ENCODE measurements at places on chromosomes 6 and 20.

DNA sequence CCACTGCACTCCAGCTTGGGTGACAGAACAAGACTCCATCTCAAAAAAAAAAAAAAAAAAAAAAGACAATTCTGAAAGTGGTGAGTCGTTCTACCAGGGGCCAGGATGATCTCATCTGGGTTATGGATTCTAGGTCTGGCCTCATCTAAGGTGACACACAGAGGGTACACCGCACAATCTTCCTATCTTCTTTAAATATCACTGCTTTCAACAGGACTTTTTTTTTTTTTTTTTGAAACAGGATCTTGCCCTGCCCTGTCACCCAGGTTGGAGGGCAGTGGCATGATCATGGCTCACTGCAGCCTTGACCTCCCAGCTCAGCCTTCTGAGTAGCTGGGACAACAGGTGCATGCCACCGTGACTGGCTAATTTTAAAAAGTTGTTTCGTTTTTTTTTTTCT lies 67.7 kb downstream of the SLC16A10 start:
- no peak for DNase-seq

DNA sequence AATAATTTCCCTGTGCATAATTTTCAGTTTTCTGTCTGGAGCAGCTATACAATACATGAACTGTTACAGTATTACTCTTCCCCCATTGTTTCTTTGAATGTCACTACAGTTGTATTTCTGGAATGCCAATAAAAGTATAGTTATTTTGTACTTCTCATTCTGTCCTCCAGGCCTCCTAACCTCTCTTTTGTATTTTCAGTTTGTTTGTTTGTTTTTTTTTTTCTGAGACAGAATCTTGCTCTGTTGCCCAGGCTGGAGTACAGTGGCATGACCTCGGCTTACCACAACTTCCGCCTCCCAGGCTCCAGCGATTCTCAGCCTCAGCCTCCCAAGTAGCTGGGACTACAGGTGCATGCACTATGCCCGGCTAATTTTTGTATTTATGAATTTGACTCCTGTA lies 16.8 kb upstream of the ARID1B start:
- no peak for DNase-seq

- DNase-seq, result no peak
Observed at GRCh38 chr6:98944598-98945081, 3.1 kb downstream of the FBXL4 start.

DNA sequence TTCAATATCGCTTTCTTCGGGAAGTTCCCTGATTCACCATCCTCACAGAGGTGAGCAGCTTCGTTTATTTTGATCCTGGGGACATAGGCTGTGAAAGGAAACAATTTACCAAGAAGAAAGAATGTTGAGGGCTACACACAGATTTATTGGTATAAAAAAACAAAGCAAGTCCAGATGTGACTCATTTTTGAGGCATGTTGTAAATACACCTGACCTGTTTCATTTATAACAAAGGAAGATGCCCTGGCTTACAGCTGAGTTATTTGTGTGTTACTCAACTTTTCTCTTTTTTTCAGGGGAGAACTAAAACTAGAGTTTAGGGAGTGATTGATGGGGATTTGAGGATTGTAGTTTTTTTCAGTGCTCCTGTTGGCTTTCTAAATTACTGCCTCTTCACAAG lies 489.5 kb downstream of the CBLN4 start:
- DNase-seq, result no peak

DNA sequence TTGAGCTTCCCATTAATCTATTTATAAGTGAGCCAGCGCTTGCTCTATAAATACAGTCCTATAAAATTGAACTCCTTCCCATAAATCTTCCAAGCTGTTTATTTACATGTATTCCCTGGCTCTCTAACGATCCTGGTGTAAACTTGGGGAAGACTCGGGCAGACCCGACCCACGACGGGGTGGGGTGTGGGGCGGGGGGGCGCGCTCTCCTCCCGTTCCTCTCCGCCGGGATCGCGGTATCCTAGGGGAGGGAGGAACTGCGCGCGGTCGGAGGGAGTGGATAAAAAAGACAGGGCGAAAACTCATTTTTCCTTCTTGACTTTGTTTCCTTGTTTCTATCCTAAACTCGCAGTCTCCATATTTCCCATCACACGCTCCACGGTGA lies 31.1 kb downstream of the TFAP2B start:
- DNase-seq, result no peak

- DNase-seq, result no peak
Observed at GRCh38 chr6:29924287-29924686, 18.0 kb upstream of the HLA-A start.

- no peak for DNase-seq
Observed at GRCh38 chr20:48965189-48965910, 43.8 kb downstream of the ARFGEF2 start.

- DNase-seq, result no peak
Observed at GRCh38 chr20:63118303-63119120, 97.4 kb downstream of the YTHDF1 start.

GRCh38 chr6:36853325-36853724 lies 14.1 kb upstream of the CPNE5 start:
- no peak for DNase-seq

DNA sequence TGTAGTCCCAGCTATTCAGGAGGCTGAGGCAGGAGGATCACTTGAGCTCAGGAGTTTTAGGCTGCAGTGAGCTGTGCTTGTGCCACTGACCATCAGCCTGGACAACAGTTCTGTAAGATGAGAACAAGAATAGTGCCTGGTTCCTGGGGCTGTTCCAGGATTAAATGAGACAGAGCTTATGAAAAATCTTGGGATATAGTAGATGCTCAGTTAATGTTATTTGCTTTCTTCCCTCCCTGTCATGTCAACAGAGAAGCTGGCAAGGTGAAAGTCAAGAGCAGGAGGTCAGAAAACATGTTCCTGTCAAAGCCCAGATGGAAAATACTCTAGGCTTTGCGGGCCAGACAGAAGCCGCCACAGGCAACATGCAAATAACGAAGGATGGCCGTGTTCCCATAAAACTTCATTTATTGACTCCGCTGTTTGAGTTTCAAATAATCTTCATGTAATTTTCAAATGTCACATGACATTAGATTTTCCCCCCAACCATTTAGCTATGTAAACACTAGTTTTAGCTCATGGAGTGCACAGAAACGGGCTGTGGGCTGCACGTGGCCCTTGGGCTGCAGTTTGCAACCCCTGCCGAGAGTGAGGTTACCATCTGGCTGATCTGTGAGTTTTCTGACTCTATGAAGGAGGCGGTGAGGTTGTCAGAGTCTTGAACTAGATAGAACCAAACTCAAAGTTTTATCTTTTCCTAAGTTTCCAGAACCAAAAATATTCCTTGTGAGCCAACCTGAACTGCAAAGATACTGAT lies 63.4 kb upstream of the PMEPA1 start:
- DNase-seq, result no peak

GRCh38 chr6:121652726-121653623 lies 217.5 kb downstream of the GJA1 start:
- no peak for DNase-seq

- DNase-seq, result no peak
Observed at GRCh38 chr6:106564476-106564875, 64.8 kb downstream of the RTN4IP1 start.

GRCh38 chr20:50980851-50981713 lies 22.5 kb downstream of the MOCS3 start:
- DNase-seq, result peak; percentile 66

DNA sequence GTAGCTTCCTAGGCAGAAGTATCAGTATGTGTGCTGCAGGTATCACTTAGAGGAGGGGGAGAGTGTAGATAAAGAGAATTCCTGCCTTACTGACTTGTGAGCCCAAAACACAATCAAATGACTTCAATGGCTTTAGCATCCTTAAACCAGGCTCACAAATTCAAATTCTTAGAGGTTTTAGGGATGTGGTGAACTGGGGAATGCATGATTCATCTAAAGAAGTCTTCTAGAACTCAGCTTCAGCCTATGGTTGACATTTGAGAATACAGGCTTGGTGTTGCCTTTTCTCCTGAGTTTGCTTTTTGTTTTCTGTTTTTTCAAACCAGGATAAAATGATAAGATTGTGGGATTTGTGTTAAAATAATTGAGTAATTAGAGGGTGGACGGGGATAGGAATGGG lies 14.4 kb downstream of the SNRPC start:
- no peak for DNase-seq

GRCh38 chr6:17423026-17423425 lies 29.6 kb downstream of the CAP2 start:
- no peak for DNase-seq

DNA sequence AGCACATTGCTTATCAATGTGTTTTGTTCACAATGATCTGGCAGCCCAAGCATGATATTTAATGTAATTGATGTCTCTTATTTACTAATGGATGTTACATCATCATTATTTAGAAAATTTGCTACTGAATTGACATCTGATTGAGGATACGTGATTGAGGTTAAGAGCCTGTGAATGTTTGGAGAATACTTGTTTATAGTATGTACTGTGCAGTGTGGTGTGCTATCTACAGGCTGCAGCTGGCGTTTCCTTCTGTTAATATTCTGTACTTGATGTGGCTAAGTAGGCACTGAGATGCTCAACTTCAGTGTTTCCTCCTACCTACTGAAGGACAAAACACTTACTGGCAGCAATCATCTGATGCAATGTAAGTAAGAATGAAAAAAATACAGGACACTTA lies 709.6 kb upstream of the FLRT3 start:
- DNase-seq, result no peak

- no peak for DNase-seq
Observed at GRCh38 chr6:87393026-87393622, 14.6 kb upstream of the CFAP206 start.

DNA sequence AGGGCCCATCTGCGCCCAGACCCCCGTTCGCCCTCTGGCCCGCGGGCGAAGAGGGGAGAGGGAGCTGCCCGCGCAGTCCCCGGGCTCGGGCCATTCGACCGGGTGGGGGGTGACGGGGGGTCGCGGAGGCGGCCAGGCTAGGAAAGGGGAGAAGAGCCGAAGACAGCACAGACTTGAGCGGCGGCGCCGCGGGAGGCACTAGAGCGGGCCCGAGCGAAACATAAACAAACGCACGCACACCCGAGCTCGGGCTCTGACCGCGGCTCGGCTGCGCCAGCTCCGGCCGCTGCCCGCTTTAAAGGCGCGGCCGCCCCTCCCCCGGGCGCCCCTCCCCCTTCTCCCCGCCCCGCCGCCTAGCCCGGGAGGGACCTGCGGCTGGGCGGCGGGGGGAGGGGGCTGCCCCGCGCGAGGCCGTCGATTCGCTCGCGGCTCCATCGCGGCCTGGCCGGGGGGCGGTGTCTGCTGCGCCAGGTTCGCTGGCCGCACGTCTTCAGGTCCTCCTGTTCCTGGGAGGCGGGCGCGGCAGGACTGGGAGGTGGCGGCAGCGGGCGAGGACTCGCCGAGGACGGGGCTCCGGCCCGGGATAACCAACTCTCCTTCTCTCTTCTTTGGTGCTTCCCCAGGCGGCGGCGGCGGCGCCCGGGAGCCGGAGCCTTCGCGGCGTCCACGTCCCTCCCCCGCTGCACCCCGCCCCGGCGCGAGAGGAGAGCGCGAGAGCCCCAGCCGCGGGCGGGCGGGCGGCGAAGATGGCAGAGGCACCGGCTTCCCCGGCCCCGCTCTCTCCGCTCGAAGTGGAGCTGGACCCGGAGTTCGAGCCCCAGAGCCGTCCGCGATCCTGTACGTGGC lies at the start of gene FOXO3:
Gene FOXO3 (plus strand): TSS at position 455 of the 846 bp plus-strand sequence. CDS start 292 bp downstream, at position 747.
- peak; percentile 46 for DNase-seq

GRCh38 chr6:137218473-137218916 lies 690 bp downstream of the IFNGR1 start:
- DNase-seq, result peak; percentile 12

DNA sequence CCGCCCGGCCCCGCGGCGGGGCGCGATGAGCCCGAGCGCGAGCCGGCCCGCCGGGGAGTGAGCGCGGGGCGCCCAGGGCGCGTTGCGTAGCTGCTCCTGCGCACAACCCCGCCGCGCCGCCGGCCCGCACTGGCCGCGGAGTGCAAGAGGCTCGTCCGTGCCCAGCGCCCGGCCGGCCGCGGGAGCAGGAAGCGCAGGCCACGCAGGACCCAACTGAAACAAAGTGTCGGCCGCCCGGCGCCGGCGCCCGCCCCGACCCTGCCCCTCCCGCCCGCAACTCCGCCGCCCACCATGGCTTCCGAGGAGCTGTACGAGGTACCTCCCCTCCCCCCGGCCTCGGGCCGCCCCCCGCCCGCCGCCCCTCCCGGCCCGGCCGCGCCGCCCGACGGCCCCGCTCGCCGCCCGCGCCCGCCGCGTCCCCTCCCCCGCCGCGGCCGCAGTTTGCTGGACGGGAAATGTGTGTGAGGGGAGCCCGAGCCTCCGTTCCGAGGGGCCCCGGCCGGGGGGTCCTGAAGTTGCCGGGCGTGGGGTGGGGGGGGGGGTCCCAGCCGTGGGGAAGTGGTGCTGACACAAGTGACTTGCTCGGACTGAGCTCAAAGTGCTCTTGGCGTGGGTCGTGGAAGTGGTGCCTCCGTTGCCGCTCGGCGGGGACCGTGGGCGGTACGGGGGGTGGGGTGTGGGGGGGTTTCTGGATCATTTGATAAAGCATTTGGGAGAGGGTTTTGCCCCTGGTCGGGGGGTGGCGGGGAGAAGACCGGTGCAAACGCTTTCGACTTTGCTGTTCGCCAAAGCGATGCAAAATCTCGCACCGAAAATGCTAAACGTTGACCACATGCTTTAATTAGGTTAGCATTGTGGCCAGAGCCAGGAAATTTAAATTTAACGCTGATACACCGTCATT lies 539 bp downstream of the CDYL start:
- peak; percentile 28 for DNase-seq

DNA sequence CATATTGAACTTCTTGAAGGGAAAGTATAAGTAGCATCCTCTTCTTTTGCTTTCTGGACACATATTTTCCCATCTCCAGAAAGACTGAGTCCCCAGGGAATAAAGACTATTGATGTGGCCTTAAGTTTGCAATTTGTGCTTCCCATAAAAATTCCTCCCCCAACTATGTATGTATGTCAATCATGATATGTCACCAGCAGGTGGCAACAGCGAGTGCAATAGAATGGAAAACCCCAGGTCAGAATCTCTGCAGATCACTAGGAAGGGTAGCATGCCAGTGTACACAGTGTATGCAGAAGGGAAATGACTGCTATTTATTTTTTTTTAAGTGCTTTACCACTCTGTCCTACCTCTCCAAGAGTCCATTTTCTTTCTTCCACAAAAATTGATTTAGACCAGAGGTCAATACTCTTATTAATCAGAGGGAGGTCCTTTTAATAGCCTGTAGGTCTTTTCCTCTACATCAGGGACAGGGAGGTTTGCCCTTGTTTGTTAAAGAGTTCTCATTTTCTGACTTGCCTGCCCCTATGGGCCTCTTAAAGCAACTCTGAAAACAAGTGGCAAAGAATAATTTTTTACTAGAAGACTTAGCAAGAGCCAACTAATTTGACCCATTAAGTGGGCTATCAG lies 61.4 kb downstream of the BMP2 start:
- no peak for DNase-seq

DNA sequence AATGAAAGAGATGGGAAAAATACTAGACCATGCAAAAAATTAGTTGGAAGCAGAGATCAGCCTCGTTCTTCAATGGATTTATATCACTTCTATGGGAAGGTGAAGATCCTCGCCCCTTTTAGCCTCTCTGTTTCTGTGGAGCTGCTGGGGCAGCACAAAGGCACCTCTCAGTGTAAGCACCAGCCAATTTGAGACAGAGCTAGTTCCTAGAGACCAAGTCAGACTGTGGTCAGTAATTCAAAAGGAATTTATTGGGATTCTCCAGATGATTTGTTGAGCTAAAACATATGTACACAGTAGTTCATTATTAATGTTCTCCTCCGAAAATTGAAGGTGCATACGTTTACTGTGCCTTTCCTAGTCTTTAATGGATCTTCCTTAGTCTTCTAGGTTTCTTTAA lies 42.4 kb downstream of the SCGN start:
- no peak for DNase-seq
